ENCODE measurements at places on chromosomes 5 and 9.

GRCh38 chr5:75720882-75721281 is 3.6 kb upstream of the POC5 start:
- no peak for DNase-seq

GRCh38 chr9:127561491-127562278 is 50.4 kb upstream of the STXBP1 start:
- no peak for DNase-seq

DNA sequence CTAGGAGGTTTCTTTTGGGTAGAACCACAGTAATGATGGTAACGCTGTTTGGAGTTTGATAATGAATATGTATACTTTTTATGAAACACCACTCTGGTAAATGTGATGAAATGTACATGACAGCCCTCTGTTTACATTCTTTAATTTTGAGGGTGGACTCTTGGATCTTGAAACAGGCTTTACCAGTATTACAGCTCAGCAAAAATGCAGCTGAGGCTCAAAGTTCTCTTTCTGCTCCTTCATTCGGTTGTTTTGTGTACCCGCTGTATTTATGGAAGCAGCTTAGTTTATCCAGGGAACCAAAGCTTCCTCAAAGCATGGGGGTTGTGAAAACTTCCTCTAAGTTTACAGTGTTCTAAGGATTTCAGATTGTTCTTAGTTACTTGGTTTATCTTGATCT is 11.1 kb downstream of the GAPVD1 start:
- no peak for DNase-seq

DNA sequence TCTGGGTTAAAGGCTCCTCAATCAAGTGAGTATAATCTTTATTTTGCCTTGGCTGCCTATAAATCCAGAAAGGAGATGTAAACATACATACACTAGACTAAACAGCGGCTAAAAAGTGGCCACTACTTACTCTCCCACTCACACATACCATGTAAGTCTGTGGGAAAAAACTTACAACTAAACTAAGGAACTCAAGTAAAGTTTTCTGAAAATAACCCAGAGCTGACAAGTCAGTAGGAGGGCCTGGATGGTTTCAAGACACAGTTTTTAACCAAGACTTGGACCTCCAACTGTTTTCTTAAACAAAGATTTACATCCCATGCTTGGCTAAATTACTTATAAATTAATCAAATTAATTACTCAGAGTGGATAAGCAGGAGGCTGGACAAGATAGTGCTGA is 64.5 kb downstream of the CEP120 start:
- DNase-seq: no peak

- no peak for DNase-seq
These were observed 51.9 kb upstream of the COL5A1 start for GRCh38 chr9:134589748-134590147.

GRCh38 chr9:107029146-107029545 is 166.2 kb downstream of the ZNF462 start:
- DNase-seq: no peak
